ENCODE measurements at places on chromosomes 2 and 18.

- no peak for DNase-seq
These were observed at the start of gene GREB1L for GRCh38 chr18:21242141-21242779. Gene GREB1L (plus strand): TSS chr18:21242232. CDS start chr18:21383519, 141,287 bp downstream.

- no peak for DNase-seq
These were observed 16.4 kb downstream of the SLC66A2 start for GRCh38 chr18:79935098-79935480.

DNA sequence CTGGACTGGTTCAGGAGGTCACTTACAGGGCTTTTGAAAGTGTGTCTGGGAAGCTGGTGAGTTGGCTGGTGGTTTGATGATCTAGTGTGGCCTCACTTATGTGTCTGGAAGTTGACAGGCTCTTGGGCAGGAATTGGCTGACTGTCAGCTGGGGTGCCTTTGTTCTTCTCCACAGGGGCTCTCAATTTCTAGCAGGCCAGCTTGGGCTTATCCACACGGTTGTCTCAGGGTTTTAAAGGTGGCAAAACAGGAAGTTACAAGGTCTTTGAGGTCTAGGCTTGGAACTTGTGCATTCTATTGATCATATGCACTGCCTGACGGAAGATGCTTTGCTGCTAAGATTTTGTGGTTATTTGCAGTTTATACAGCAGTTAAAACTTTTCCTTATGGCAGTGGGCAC, 52.0 kb upstream of the CELF4 start:
- no peak for DNase-seq

GRCh38 chr2:4130651-4131050, 427.3 kb downstream of the DCDC2C start:
- DNase-seq: no peak

DNA sequence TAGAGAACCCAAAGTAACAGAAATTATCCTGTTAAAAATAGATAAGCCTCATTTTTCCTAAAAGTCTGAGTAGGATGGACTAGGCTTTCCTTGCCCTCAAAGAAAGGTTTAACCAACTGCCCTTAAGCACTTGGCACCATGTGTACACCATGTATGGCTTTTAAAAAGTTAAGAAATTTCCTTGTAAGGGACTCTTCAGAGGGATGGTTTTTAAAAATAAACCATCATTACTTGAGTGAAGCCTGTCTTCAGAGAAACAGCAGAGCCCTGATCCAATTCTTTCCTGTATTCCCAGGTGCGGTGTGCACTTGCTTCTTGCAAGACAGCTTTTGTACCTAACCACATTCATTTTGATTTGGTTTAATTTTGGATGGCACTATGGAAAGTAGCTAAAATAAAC, 1.1 kb upstream of the NEMP2 start:
- no peak for DNase-seq

- DNase-seq: no peak
These were observed 20.3 kb upstream of the CYP1B1 start for GRCh38 chr2:38095996-38096861.

DNA sequence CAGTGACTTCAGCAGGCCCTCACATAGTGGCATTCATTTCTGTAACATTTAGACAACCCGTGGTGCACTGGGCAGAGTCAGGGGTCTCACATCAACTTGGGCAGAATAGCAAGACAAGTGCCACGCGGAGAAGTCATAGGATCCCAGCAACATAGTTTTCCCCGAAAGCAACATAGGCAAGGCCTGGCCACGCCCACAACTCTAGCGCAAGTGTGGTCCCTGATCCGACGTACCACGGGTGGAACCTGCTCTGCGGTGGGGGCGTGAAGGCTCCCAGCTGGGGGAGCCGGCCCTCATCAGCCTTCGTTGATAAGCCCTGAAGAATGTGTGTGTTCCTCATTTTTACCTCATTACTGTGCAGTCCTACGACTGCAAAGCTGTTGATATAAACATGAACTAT, 261.2 kb downstream of the EIPR1 start:
- DNase-seq: no peak
